Vagina (tissue), 2 donors: ENCODE measurements at places on chromosomes 7 and 10. TPM values are rescaled to one million over a fixed set of nuclear protein-coding genes. Genes with fewer than 3 reads are reported as not detected.

SPDYE11 gene
- total RNA-seq, result not detected

- no peaks in the 10 kb centered on the region for H3K27me3 ChIP-seq
- H3K4me1 ChIP-seq, result peaks cover 8% of the 10 kb centered on the region
- no peaks in the 10 kb centered on the region for H3K36me3 ChIP-seq
- H3K4me3 ChIP-seq, result no peak overlapping the region
- no peak for DNase-seq
Observed at GRCh38 chr10:3906511-3907111, 121.6 kb upstream of the KLF6 start.

GRCh38 chr7:25928549-25929330 lies 223.3 kb upstream of the NFE2L3 start:
- H3K4me3 ChIP-seq, result no peak overlapping the region
- H3K27ac ChIP-seq, result no peak overlapping the region
- no peak for DNase-seq
- no peaks in the 10 kb centered on the region for H3K36me3 ChIP-seq

TRIL gene
- 11.0 TPM for total RNA-seq

- H3K27me3 ChIP-seq, result no peaks in the 10 kb centered on the region
- no peaks in the 10 kb centered on the region for H3K36me3 ChIP-seq
- H3K27ac ChIP-seq, result no peak overlapping the region
- DNase-seq, result no peak
- no peak overlapping the region for H3K4me3 ChIP-seq
Observed at GRCh38 chr7:87671-88070, 104.7 kb upstream of the FAM20C start.

DNA sequence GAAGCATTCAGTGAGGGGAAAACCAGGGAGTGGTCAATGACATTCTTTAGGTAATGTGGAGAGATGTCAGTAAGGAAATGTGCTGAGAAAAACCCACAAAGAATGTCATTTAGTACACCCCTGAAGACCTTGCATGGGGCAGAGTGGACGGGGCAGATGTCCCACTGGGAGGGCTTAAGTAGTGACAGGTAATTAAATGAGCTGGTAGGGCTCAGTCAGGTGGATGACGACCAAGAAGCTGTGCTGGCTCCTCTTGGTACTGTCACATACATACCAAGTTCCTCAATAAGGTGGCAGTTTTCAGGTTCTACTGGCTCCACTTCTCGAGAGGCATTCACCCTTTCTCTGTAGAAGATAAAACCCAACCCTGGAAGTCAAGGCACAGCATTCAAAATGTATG lies 1.8 kb downstream of the PON3 start:
- H3K27ac ChIP-seq, result no peak overlapping the region
- H3K4me1 ChIP-seq, result no peaks in the 10 kb centered on the region
- no peaks in the 10 kb centered on the region for H3K36me3 ChIP-seq
- DNase-seq, result no peak
- H3K27me3 ChIP-seq, result no peaks in the 10 kb centered on the region

ZNF22 gene
- 20.6 TPM for total RNA-seq

GRCh38 chr7:91348711-91349110 lies 84.5 kb downstream of the FZD1 start:
- no peak overlapping the region for H3K27ac ChIP-seq
- no peak for DNase-seq
- no peak overlapping the region for H3K4me3 ChIP-seq
- no peaks in the 10 kb centered on the region for H3K27me3 ChIP-seq
- H3K4me1 ChIP-seq, result peaks cover 9% of the 10 kb centered on the region
- H3K36me3 ChIP-seq, result no peaks in the 10 kb centered on the region

ADAP1 gene
- 4.2 TPM for total RNA-seq

AFAP1L2 gene
- total RNA-seq, result 29.5 TPM

CUZD1 gene
- not detected for total RNA-seq

DNA sequence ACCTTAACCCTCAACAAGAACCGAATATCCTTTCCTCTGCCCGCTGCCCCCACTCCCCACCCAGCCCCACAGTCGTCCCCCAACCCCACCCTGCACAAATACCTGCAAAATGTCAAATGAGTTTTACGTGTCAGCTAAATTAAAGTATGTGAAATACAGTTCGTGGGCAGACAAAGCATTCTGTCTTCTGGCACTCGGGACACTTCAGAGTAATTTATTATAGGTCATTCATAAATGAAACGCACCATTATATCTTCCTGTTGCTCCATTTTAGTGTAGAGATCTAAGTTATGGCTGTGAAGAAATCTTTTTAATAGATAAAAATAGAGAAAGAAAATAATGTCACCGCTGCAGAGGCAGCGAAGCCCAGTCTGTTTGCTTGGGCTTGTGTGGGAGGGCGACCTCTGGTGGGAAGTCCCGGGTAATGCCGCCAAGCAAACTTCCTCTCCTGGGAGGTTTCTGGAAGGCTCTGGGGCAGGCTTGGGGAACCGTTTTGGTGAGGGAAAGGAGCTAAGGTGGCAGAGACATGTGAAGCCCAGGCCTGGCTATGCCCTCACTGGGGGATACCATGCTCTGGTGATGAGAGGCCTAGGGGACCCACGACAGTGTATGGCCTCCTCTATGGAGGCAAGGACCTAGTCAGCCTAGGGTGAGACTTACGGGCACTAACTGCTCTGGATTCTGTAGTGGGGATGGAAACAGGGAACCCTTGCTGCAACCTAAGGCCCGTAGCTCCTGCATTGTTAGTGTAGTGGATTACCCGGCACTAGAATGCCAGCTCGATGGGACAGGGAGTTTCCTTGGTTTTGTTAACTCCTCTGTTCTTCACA lies 604.9 kb downstream of the LRMDA start:
- H3K4me1 ChIP-seq, result peaks cover 17% of the 10 kb centered on the region
- no peaks in the 10 kb centered on the region for H3K36me3 ChIP-seq
- DNase-seq, result no peak
- H3K4me3 ChIP-seq, result no peak overlapping the region
- H3K27ac ChIP-seq, result peak overlapping the region; percentile 53
- no peaks in the 10 kb centered on the region for H3K27me3 ChIP-seq

DNA sequence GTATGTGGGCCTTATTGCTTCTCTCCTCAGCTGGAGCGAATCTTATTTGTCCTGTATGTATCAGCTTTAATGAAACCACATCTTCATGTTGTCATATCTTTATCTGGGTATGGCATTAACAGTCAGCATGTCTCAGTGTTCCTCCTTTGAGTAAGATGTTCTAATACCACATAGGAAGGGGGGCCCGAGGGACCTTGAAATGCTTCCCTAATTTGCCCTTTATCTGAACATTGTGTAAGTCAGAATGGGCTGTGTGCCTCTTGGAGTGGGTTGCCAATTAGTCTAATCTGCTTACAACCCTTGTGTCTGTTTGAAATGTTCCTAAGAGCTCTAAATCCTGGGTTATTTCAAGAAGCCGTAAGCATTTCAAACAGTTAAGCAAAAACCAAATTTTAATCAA lies 623.8 kb downstream of the SUGCT start:
- H3K4me1 ChIP-seq, result no peaks in the 10 kb centered on the region
- H3K4me3 ChIP-seq, result no peak overlapping the region
- no peak overlapping the region for H3K27ac ChIP-seq
- no peak for DNase-seq
- H3K27me3 ChIP-seq, result no peaks in the 10 kb centered on the region
- H3K36me3 ChIP-seq, result no peaks in the 10 kb centered on the region

- no peak for DNase-seq
- H3K27me3 ChIP-seq, result no peaks in the 10 kb centered on the region
- H3K4me3 ChIP-seq, result no peak overlapping the region
- no peaks in the 10 kb centered on the region for H3K4me1 ChIP-seq
Observed at GRCh38 chr7:151903249-151904032, 26.5 kb upstream of the PRKAG2 start.

DNA sequence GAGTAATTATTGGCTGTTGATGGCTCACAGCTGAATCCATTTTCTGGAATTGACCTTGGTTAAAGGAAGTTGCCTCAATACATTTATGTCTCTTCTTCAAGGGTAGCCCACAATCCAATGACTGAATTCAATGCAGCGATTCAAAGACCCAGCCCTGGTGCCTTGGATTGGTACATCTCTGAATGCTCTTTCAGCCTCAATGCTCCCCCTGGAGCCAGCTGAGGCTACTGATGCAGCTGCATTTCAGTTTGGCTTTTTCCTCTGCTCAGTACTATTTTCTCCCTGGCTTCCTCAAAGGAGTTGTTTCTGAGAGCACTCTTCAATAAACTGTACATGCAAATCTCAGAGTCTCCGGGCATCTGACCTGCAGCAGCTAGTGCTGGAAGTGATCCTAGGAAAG lies 633 bp upstream of the EBLN1 start:
- no peaks in the 10 kb centered on the region for H3K4me1 ChIP-seq
- H3K36me3 ChIP-seq, result no peaks in the 10 kb centered on the region
- DNase-seq, result no peak
- no peaks in the 10 kb centered on the region for H3K27me3 ChIP-seq
- no peak overlapping the region for H3K27ac ChIP-seq

GRCh38 chr7:151380199-151381097 lies 29.4 kb downstream of the WDR86 start:
- H3K4me1 ChIP-seq, result peaks cover 15% of the 10 kb centered on the region
- no peak overlapping the region for H3K4me3 ChIP-seq
- no peak for DNase-seq
- H3K27ac ChIP-seq, result no peak overlapping the region
- H3K36me3 ChIP-seq, result no peaks in the 10 kb centered on the region

DNA sequence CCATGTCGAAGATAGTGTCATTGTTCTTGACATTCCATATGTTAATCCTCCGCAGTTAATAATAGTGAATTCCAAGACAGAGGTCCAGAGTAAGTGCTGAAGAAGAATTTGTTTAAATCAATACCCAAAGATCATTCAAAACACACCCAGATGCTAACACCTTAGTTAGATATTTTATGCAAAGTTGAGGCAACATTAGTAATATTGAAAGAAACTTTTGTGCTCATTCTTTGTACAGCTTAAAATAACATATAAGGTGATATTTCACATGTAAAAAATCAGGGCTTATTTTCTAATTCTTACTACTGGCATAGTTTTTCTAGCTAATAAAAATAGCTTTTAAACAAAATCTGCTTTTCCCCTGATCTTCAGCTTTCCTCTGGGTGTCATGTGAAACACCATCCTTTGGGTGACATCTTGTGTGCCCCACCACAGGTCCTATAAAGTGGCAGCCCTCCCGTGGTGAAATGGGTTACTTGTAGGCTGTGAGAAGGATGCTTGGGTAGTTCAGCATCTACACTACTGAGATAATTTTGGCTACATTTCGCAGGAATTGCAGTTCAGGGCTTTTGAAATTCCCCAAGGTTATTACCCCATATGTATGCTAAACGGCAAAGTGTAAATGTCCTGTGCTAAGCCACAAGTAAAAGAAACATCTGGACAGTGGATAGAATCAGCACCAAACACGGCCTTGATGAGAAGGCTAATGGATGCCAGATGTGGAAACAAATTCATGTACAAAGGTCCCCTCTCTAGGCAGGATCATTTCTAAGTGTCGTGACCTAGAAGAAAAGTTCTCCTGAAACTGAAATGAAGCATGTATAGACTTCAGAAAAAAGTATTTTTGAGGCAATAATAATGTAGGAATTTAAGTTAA lies 105.4 kb downstream of the GRM3 start:
- H3K4me3 ChIP-seq, result no peak overlapping the region
- no peaks in the 10 kb centered on the region for H3K36me3 ChIP-seq
- DNase-seq, result no peak
- H3K4me1 ChIP-seq, result no peaks in the 10 kb centered on the region
- no peak overlapping the region for H3K27ac ChIP-seq

- no peaks in the 10 kb centered on the region for H3K36me3 ChIP-seq
- no peaks in the 10 kb centered on the region for H3K4me1 ChIP-seq
- H3K4me3 ChIP-seq, result no peak overlapping the region
- DNase-seq, result no peak
- H3K27ac ChIP-seq, result no peak overlapping the region
Observed at GRCh38 chr7:21965291-21965690, 19.6 kb upstream of the CDCA7L start.

PRSS1 gene
- not detected for total RNA-seq

DNA sequence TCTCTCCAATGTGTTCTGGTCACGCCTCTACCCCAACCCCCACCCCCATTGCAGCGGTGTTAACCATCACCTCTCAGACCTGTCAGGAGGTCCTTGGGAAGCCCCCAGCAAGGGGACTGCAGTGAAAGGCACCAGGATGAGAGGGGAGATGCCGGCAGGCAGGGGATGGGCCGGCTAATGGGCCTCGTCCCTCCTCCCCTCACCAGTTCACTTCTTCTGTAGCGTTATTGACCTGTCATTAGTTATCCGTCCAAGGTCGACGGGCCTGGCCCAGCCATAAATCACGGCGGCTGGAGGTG lies 18.8 kb downstream of the POLL start:
- H3K36me3 ChIP-seq, result no peaks in the 10 kb centered on the region
- H3K27me3 ChIP-seq, result peaks cover 10% of the 10 kb centered on the region
- no peak overlapping the region for H3K27ac ChIP-seq
- DNase-seq, result no peak
- peaks cover 24% of the 10 kb centered on the region for H3K4me1 ChIP-seq

CALHM1 gene
- not detected for total RNA-seq

- H3K36me3 ChIP-seq, result peaks cover 3% of the 10 kb centered on the region
- H3K27ac ChIP-seq, result no peak overlapping the region
- H3K4me1 ChIP-seq, result peaks cover 12% of the 10 kb centered on the region
- no peak overlapping the region for H3K4me3 ChIP-seq
Observed at GRCh38 chr7:22190736-22191135, 166.2 kb downstream of the RAPGEF5 start.

POLL gene
- total RNA-seq, result 21.1 TPM

DNA sequence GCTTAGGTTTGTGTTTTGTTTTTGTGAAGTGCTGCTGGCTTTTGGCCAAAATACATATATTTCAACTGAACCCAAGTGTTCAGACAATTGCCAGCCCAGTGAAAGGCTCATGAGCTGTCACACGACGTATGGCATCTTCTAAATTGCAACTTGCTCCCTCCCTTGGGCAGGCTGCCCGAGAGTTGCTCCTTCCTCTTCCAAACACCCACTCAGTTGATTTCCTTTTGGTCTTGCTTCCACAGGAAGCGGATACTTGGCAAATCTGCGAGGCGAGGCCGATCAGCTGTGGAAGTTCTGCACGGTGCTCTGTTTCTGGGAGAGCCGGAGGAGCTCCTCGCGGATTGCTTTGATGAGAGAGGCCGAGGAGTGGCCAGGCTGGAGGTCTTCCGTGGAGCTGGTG lies 39.6 kb upstream of the ATP6V0A4 start:
- H3K36me3 ChIP-seq, result no peaks in the 10 kb centered on the region
- no peak overlapping the region for H3K27ac ChIP-seq
- no peaks in the 10 kb centered on the region for H3K27me3 ChIP-seq
- no peaks in the 10 kb centered on the region for H3K4me1 ChIP-seq

PLCE1 gene
- total RNA-seq, result 13.0 TPM
